OCI-M1 (cell line): ENCODE measurements at places on chromosomes 13 and 19.
A peak's percentile ranks its signal among the peaks of the same experiment; 100 is the strongest.

- DNase-seq = no peak
Measured at GRCh38 chr13:44465318-44465717, 91.7 kb downstream of the SERP2 start.

DNA sequence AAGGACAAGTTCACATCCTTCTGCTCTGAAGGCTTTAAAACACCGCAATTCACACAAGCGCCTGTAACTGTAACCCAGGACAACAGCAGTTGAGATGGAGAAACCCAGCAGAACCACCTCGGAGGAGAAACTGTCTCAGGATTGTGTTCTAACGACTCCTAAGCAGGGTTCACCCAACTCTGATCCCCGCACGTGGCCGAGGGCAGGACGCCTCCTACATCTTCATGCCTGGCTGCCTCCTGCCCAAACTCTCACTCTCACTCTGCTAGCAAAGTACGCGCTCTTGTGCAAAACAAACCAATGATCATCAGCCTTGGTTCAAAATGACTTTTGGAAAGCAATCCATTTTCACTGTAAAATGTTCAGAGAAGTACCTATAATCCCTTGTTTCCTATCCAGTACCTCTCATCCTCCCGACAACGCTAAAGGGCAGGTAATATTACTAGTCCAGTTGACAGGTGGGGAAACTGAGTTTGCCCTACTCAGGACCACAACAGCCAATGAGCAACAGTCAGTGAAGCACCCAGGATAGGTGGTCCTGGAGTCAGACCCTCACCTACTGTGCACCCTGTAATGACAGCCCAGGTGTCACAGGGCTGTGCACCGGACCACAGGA lies 25.6 kb downstream of the EPS15L1 start:
- no peak for DNase-seq

- DNase-seq = peak; percentile 14
Measured at GRCh38 chr13:61466280-61466679, 50.6 kb upstream of the PCDH20 start.

DNA sequence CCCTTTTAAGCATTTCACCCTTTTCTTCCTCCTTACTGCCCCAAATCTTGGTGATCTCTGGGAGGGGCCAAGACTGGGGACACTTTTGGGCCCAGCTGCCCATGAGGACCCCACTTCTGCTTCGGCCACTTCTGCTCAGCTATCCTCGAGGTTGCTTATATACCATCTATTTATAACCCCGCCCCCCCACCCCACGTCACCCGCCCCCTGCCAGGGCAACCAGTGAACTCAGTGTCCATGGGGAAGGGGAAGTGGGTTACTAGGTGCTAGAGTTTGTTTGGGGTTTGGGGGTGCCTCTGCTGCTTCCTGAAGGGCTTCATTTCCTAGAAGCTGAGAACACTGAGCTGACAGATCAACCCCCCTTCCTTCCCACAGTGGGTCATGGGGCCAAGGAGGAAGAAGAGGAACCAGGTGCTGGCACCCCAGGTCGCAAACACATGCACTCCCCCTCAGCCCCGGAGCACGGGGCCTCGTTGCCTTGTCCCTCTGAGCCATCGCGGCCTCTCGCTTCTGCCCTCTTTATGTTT lies 6.1 kb upstream of the ADGRE5 start:
- DNase-seq = peak; percentile 65

DNA sequence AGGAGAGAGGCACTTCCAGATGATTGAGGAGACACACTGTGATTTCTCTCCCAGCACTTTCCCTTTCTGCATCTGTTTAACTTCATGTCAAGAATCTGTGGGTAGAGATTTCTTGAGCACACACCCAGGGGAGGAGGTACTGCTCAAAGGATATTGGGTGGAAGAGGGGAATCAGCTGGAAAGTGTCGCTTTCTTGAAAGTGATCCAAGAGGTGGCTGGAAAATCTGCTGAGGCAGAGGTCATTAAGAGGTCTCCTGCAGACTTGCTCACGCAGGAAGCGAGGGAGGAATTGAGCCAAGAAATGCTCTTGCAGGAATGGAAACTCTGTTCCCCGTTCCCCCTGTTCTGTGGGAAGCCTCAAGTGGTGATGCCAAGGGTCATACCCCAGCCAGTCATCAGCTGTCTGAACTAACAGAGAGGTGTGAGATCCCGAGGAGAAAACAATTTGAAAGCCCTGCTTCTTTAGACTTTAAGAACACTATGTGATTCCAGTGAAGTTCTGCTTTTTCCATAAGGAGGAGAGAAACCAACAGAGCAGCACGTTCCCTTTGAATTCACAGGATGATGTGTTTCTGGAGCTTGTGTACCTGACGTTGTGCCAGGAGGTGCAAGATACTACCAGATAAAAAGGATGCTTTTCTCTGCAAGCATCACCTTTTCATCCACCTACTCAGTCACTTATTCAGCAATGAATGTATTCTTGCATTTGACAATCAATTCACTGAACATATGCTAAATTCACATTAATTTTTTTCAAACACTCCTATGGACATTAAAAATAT lies 163.4 kb upstream of the GPR12 start:
- no peak for DNase-seq

- no peak for DNase-seq
Measured at GRCh38 chr19:11448923-11449554, 13.6 kb downstream of the PRKCSH start.

DNA sequence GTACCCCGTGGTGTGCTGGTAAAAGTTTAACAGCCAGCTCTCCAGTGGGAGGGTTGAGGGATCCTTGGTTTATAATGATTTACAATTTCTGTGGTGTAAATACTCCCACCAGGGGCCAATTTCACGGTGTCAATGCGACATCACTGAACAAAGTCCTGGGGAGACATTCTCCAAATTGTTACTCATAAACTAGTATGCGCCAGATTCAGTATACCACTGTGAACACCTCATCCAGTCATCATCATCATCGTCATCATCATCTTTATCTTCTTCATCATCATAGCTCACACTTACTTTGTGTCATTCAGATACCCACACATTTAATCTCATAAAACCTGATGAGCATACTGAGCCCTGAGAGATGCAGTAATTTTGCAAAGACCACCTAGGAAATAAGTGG lies 17.2 kb upstream of the TNFSF14 start:
- no peak for DNase-seq

DNA sequence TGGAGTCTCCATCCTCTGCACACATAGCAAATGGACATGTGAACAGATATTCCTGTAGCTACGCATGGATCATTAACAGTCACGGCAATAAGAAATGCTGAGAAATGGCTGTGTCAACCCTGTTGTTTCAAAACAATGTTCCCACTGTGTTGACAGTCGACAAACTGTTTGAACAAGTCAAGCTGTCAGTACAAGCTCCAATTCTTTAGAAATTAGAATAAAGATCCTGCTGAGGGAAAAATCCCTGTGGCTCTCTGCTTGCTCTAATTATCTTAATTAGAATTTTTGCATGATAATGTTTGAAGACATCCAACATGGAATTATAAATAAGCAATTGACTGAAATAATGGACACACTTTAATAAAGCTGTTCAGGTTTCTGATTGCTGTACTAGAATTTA lies 37.9 kb upstream of the CPB2 start:
- no peak for DNase-seq

- no peak for DNase-seq
Measured at GRCh38 chr13:25302121-25302520, 696 bp downstream of the NUP58 start.

- DNase-seq = peak; percentile 93
Measured at GRCh38 chr19:29941828-29942403, at the start of gene URI1. TSS of gene URI1 (plus strand) at chr19:29942239. CDS start at chr19:29942548, 309 bp downstream.

DNA sequence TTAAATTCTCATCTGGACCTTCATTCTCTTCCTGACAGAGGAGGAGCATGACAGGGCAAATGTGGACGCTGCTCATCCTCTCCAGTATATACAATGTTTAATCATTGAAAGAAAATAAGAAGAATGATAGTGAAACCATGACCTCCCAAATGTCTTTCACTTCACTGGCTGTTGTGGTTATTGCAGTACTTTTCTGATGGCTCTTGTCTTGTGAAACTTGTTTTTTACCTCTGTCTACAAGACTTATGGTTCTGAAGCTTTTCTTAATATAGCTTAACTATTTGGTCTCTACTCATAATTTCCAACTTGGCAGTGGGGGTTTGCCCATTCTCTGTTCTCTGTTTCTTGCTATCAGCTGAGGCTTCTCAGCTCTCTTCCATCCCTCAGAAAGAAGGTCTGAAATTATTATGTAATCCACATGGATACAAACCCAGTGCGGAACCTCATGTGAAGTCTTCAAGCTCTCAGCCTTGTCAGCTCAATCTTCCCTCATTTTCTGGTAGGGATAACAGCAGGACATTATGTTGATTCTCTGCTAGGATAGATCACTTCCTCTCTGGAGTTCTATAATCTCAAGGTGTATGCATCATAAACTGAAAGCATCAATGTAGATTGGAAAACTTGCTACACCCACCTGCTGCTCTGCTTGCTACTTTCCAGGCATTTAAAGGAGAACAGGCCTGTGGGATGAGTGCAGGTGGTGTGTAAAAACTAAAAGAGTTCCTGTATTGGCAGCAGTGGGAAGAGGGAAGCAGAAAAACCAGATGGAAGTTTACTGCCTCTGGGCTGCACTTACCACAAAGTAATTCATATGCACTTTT lies 250.3 kb upstream of the HTR2A start:
- DNase-seq = no peak
